ENCODE measurements at places on chromosomes 3 and 15.

- DNase-seq = no peak
These were observed 40.9 kb downstream of the RORA start for GRCh38 chr15:61188168-61188567.

GRCh38 chr3:160376681-160377080 is 22.3 kb downstream of the IFT80 start:
- DNase-seq = no peak

GRCh38 chr3:177906126-177906511 is 630.1 kb upstream of the KCNMB2 start:
- no peak for DNase-seq

GRCh38 chr15:63834500-63835210 is 907 bp upstream of the HERC1 start:
- DNase-seq = no peak

DNA sequence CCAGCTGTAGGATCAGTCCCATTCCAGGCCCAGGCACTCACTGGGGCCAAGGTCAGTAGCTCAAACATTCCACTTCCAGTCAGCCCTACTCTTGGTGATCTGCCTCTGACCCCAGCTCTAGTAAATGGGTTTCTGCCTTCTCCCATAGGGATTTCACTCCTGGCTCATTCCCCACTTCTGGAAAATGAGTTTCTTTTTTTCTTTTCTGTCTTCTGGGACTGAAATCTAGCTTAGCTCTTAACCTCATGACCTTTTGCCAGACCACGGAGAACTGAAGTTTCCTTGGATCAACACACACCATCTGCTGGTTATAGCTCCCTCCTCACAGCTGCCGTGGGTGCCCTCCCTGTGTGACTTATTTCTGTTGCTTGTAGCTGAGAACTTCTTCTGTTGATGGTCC is 21.3 kb downstream of the MME start:
- no peak for DNase-seq
